SIG-M5 (cell line): ENCODE measurements at places on chromosomes 7 and 10.

DNA sequence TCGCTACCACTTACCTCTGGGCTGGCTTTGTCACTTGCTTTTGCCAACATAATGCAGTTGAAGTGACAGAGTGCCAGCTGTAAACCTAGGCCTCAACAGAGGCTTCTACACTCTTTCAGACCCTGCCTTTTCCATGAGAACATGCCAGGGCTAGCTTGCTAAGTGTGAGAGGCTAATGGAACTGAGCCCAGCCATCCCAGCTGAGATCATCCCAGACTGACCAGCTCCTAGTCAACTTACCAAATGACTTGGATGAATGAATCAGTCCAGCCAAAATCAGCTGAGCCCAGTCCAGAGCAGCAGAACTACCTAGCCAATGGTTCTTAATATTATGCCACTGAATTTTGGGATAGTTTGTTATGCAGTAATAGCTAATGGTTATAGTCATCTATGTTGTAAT is 34.7 kb upstream of the MKLN1 start:
- no peak for DNase-seq

GRCh38 chr7:132476541-132476940 is 99.7 kb downstream of the PLXNA4 start:
- no peak for DNase-seq

DNA sequence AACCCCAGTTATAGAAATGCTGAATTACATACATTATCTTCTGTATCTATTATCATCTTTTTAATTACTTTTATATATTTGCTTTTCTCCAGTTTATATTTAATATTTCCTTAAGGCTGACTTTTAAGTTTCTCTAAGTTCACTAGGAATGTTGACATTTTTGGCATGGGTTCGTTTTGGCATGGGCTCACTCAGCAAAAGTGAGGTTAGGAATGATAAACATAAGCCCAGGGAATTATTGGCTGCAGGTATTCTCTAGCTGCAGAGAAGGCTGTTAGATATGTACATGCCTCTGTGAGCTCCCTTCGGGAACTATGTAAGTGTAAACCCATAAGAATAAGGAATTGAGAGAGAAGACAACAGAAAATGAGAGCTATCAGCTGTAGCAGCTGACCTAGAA is 63.6 kb upstream of the RAB18 start:
- no peak for DNase-seq

GRCh38 chr10:30773501-30773900 is 143.9 kb upstream of the LYZL2 start:
- no peak for DNase-seq

GRCh38 chr10:118482393-118483331 is 112.8 kb downstream of the PRLHR start:
- DNase-seq = no peak

- no peak for DNase-seq
Measured at GRCh38 chr7:4158441-4159153, 523.5 kb upstream of the FOXK1 start.

GRCh38 chr7:15057272-15057671 is 154.7 kb upstream of the DGKB start:
- DNase-seq = no peak

DNA sequence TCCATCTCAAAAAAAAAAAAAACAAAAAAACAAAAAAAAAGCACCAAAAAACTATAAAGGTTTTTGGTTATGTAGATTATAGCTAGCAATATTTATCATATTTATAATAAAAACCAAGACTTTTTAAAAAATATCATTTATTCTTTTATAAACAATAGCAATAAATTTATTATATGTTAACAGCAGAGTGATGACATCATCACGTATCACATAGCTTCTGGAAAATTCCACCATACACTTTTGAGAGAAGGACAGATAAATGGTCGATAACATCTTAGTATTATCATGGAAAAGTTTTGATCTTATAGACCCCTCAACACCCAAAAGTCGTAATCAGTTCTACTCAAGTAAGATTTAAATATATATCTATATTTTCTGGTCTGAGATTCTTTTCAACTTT is 33.2 kb upstream of the IL15RA start:
- no peak for DNase-seq

DNA sequence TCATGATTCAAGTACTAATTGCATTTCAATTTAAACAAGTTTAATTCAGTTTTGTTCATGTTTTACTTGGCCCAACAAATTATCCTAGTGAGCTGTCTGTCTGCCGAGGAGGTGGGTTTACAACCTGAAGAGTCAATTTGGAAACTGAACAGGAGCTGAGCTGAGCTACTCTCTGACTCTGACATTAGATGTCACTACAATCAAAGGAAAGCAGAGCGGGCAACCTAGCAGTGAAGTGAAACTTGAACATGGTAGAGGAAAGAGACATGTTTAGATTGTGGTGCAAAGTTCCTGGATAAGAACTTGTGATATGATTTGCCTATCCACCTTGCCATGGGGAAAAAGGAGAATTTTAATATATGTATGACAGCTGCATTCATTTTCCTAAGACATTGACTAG is 9.6 kb upstream of the AGR3 start:
- no peak for DNase-seq

DNA sequence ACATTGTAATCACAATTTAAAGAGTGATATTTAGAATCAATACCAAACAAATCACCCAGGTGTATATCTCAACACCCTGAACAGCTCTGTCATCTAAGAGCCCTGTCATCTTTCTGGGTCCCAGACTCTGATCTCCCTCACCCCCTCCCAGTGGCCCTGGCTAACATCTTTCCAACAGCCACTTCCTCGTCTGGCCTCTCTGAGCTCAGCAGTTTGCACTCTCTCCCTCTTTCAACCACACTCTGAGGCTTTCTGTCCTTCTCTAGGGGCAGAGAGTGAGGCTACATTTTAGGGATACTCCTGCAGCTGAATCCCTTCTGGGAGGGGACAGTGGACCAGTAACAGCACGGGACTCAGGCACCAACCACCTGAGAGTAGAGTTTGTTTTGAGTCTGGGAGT is 17.1 kb upstream of the PRRT4 start:
- no peak for DNase-seq

GRCh38 chr10:44180321-44181168 is 204.4 kb downstream of the CXCL12 start:
- DNase-seq = no peak

DNA sequence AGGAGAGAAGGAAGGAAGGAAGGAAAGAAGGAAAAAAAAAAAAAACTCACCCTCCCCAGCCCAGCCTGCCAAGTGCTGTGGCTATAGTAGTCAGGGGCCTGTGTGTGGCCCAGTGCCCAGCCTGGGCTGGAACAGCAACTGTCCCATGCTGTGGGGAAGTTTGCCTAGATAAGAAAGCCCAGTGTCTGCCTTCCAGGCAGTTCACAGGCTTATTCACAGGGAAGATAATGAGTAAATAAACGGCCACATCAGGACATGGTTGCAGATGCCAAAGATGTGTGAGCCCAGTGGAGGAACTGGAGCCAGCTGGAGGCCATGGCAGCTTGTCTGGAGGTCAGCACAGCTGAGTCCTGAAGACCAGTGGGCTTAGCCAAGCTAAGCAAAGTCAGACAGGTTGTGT is 132.4 kb upstream of the FOXK1 start:
- DNase-seq = no peak

- no peak for DNase-seq
Measured at GRCh38 chr7:149547126-149547525, 49.5 kb upstream of the ZNF746 start.

DNA sequence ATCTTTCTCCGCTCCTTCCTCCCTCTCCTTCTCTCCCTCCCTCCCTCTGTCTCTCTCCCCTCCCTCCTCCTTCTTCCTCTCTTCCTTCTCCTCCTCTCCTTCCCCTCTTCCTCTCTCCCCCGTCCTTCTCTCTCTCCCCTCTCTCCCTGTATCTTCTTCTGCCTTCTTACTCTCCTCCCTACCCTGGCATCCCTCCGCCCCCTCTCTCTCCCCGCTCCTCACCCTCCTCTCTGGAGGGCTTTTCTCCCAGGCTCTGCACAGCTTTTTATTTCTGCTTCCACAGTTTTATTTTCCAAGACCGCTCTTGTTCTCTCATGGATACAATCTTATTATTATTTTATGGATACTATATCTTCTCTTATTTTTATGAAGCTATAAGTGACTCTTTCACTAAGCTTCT is 32.6 kb downstream of the AP5Z1 start:
- DNase-seq = no peak

GRCh38 chr7:134328900-134329299 is 12.2 kb upstream of the SLC35B4 start:
- DNase-seq = no peak
